Fibroblast of villous mesenchyme (primary cell): ENCODE measurements at places on chromosomes 4 and X. TPM values are rescaled to one million over a fixed set of nuclear protein-coding genes. Genes with fewer than 3 reads are reported as not detected.

The SOWAHD gene
- 0.43 TPM in 1 of 2 replicates, not detected in the other for total RNA-seq

- DNase-seq = peak; percentile 34
Measured at GRCh38 chrX:21702725-21703124, 44.6 kb upstream of the KLHL34 start.

DNA sequence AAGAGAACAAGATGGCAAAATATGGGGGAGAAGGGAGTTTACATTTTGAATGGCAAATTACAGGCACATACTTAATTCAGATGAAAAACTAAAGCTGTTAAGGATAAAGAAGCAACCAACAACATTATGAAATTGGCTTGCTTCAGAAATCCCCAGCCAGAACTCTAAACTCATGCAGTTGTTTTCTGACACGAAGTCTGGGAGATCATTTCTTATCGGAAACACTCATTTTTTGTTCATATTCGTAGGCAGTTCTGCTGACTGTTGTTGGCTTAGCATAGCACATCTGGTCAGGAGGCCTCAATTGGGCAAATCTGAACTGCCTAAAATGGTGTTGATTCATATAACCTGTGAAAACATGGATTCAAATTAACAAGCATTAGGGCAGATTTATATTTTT is 33.0 kb upstream of the ARHGAP6 start:
- DNase-seq = peak; percentile 9

DNA sequence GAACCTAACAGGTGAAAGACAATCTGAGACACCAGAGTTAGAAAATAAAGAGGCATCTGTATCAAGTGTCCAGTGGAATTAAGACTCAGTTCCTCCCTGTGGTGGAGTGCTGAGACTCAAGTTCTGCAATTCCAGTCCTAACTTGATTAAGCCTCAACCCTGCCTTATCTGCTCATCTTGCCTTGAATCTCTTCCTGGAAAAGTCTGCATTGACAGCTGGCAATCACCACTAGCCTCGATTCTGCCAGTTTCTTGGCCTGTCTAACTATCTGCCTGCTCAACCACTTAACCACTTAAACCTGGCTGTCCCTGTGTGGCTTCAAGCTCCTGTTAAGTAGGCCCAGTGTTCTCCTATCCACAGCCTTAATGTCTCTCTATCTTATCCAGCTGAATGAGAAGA is 22.4 kb upstream of the NEIL3 start:
- no peak for DNase-seq

DNA sequence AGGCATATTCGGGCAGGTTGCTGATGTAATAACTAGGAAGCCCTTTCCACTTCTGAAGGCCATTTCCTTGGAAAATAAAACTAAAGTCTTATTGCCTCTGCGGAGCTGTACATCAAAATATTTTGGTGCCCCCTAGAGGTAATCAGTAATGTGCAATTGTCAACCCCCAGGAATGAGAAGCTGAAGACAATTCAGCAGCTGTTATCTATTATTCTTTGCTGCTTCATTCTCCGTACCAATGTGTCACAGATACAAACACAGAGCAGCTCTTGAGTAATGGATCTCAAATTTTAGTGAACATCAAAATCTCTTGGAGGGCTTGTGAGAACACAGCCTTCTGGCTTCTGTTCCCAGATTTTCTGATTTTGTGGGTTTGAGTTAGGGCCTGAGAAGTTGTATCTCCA is 3.5 kb upstream of the SLIT2 start:
- DNase-seq = peak; percentile 76
